ENCODE measurements at places on chromosomes 11 and 22. TPM values are rescaled to one million over a fixed set of nuclear protein-coding genes. Genes with fewer than 3 reads are reported as not detected.

DNA sequence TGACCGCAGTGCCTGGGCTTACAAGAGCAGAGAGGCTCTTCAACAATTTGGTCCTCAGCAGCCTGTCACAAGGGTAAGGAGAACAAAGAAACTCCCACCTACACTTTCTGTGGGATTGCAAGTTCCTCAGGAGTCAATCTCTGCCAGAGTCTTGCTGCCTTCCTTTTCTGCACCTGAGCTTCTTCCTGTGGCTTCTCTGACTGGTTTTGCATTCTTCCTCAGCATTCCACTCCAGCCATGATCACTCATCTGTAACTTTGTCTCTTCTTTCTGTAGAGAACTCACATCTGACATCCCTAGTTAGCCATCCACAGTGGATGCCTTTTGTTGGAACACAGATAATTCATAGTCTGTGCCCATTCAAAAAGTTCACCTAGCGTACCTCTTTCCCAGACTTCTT is 14.2 kb upstream of the OR6A2 start:
- no peak for ATAC-seq

GRCh38 chr11:19984048-19984742 is 176.1 kb downstream of the DBX1 start:
- no peak for ATAC-seq

DNA sequence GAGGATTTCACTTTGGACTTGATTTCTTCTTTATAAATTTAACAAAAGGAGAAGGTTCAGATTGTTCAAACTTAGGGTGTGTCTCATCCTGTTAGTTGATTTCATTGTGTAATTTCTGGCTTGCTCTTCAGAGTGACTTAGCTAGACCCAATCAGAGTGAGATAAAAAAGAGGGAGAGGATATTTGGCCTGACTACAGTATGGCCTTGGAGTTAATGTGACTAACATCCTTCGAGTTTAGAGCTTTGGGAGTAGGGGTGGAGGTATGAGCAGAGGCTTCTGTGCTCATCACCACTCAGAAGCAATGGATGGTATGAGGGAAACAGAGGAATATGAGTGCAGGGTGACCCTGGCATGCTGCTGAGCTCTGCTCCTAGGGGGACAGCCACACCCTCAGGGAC is 114.2 kb downstream of the ME3 start:
- ATAC-seq, result peak; percentile 89

DNA sequence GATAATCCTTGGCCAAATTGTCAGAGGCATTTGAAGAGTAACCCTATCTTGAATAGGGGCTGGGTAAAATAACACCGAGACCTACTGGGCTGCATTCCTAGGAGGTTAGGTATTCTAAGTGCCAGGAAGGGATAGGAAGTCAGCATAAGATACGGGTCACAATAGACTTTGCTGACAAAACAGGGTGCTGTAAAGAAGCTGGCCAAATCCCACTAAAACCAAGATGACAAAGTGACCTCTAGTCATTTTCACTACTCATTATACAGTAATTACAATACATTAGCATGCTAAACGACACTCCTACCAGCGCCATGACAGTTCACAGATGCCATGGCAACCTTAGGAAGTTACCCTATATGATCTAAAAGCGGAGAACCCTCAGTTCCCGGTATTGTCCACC is 964 bp upstream of the REXO2 start:
- no peak for ATAC-seq

CALCA gene
- total RNA-seq, result not detected

All from gastroesophageal sphincter (tissue), 4 donors.